PC-9 (cell line): ENCODE measurements at places on chromosomes 6 and 20.

GRCh38 chr6:108168501-108169463, 3.0 kb downstream of the NR2E1 start:
- DNase-seq: no peak

GRCh38 chr6:150537893-150538292, 61.8 kb upstream of the PLEKHG1 start:
- DNase-seq: no peak

DNA sequence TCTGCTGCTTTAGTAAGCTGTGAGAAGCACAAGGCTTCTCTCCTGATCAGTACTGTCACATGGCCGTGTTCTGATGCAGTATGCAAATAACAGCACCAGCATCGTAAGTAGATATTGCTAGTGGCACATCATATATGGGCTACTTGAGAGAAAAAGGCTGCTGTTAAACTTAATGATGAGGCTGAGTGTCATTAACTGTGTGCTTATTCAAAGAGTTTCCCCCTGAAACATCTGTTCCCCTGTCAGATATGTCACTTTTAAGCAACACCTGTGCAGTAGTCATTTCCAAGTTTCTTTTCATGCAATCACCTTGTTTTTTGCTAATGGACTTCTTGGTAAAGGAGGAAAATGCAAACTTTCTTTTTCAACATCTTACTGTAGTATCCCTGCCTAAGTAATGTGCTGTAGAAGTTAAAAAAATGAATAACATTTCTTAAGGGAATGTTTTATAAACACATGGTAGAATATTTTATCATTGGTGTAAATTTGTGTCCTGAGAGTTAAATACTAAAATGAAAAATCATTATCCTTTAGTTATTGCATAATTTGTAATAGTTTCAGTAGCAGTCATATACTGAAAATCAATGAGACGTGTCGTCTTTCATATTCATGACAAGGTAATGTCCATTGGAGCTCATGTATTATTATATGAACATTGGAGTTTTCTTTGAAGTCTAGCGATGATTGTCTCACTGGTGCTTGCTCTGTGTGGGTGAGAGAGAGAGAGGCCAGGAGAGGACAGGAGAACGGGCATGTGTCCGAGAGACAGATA, 366.3 kb downstream of the CDKAL1 start:
- DNase-seq: no peak

DNA sequence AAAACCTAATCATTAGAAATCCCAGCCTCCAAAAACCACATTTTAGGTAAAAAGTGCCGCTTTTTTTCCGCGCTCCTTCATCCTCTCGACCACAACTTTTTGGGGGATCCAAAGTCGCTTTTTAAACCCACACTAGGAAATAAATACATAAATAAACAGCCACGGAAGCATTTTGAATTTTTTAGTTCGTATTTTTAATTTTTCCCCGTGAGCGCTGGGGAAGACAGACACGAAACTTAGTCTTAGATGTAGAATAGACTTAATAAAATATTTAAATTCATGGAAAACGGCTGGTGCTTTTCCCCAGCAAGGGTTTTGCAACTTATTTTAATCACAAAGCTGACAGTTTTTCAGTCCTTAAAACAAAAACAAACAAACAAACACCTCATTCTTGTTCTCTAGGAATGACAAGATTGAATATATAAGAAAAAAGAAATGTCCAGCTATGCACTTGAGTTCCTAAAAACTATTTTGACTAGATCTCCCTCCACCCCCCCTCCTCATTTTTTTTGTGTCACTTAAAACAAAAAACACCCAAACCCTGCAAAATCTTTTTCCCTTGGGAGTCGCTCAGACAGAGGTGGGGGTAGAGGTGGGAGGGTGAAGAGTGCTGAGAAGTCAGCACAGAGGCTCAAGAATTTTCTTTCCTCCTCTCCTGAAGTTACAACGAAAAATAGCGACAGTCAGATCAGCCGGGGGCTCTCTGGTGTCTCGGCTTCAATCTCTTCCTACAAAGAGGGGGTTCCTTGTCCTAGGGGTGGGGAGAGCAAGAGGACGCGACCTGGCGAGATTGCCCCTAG, 43.4 kb upstream of the SUPT3H start:
- DNase-seq: no peak

GRCh38 chr6:118815495-118815894, 78.5 kb upstream of the ASF1A start:
- no peak for DNase-seq

GRCh38 chr20:62059401-62059800, 6.3 kb downstream of the TAF4 start:
- DNase-seq: no peak

- DNase-seq: no peak
Measured at GRCh38 chr20:50892394-50892793, 38.8 kb downstream of the ADNP start.

GRCh38 chr6:164183556-164184123, 769.1 kb downstream of the QKI start:
- DNase-seq: no peak
